ENCODE measurements at places on chromosomes 5 and 9. TPM values are rescaled to one million over a fixed set of nuclear protein-coding genes. Genes with fewer than 3 reads are reported as not detected.

CDK5RAP2 gene
- total RNA-seq = 76.1 TPM

SLF1 gene
- total RNA-seq = 34.9 TPM

DNA sequence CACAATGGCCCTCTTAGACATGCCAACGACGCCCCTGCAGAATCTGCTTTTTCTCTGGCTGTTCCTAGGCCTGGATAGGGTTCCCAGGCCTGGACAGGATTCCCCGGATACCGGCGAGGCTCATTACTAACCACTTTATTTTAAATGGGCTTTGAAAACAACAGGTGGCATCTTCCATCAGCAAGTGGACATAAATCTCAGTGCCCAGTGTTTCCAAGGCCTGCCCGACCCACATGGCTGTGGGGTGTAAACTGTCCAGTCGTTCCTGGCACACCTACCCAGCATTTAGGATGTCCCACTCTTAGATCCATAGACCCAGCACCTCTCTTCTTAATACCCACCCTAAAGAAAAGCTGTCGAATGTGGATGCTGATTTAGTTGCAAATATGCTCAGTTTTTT, 896 bp downstream of the CMBL start:
- DNase-seq = no peak

DNA sequence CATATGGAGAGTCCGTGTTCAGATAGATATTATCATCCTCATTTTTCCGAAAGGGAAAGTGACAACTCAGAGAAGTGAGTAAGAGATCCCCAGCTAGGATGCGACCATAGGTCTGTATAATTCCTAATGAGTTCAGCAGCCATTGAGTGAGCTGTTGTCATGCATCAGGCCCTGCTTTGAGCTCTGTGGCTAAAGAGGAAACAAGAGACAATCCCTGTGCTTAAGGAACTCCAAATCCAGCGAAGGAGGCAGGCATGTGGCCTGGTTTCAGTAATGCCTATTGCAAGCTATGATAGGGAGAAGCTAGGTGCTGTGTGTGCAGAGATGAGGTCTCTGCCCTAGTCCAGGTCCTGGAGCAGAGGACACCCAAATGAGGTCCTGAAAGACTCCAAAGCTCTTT, 192.8 kb downstream of the ACTL7B start:
- DNase-seq = no peak

DNA sequence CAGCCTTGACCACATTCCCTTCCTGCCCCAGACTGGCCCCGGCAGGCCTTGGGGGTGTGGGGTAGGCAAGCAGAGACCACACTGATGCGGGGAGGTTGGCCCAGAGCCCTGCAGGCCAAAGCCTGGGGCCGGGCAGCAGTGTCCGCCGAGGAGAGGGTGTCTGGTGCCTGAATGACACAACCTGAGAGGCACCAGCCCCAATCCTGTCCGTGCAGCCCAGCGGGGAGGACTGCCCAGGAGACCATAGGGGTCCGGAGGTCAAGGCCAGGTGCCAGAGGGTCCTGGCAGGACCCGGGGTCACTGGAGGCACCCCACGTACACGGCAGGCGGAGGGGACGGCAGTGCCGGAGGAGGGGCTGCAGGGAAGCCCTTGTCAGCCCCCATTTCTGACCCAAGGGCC, 5.6 kb upstream of the PTGDS start:
- DNase-seq = no peak

SPINK7 gene
- total RNA-seq = not detected

JMY gene
- total RNA-seq = 26.6 TPM

DDX41 gene
- 197 TPM for total RNA-seq

- peak; percentile 66 for DNase-seq
These were observed 414.3 kb downstream of the ANXA1 start for GRCh38 chr9:73565833-73566465.

- no peak for DNase-seq
These were observed 92.3 kb upstream of the PARP8 start for GRCh38 chr5:50574121-50574520.

- DNase-seq = no peak
These were observed 331.9 kb upstream of the RFX3 start for GRCh38 chr9:3857673-3858072.

DNA sequence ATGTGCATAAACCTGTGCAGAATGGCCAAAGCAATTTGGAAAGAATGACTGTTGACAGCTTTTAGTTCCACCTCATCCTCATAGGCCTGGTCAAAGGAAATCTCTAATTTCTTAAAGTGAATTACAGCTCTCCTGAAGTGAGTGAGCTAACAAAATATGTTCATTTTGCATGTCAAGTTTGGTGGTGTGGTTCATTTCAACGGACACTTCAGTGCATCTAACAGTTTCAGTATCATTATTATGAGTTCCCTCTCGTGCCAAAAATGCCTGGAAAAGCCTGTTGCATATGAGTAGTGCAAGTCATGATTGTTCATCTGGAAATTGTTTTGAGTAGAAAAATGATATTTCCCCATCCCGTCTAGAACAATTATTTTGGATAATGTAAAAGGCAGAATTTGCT, 53.2 kb upstream of the HMHB1 start:
- DNase-seq = no peak

GRCh38 chr5:178086266-178086665, 27.1 kb upstream of the N4BP3 start:
- DNase-seq = peak; percentile 25

GRCh38 chr9:86545090-86545489, 190.9 kb upstream of the TUT7 start:
- DNase-seq = no peak

DNA sequence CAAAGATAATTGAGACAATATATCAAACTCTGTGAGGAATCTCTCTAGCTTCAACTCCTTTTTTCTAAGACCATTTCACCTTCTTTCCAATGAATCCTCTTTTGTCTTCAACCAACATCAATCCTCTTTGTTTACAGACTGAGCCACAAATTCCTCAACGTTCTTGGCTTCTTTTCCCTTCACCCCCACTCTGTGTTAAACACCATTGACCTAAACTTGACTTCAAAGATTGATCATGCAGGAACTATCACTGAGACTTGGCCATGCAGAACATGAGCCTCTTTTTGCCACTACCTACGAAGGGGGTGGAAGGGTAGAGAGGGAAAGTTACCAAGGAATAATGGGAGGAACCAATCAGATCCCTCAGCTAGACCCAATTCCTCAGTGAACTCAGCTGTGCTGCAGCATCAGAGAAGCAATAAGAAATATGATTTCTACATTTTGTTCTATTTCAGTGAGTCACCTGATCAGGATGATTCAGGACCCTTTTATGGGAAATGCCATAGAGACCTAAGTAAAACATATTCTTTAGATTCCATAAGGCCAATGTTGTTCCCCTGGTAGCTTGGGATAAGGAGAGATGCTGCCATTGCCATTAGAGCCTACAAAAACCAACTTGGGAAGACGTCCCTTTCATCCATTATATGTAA, 187.7 kb upstream of the RGMB start:
- no peak for DNase-seq

GRCh38 chr5:138054206-138054605, 21.3 kb upstream of the FAM13B start:
- no peak for DNase-seq

DNA sequence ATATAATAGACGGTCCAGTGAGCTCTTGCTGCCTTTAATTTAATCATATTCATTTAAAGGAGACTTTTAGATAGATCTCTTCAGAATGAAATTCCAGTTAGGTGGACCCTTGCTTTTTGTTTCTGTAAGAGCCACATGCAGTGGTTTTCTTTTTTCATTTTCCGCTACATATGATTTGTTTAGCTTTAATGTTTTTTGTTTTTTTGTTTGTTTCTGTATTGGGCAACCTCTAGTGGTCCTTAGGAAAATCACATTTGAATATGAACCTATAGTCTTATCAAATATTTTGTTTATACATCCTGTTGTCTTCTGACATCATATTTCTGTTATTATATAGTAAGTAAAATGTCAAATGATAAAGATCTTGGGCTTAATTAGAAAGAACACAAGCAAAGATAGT, 150.8 kb downstream of the HACD4 start:
- DNase-seq = no peak

DNA sequence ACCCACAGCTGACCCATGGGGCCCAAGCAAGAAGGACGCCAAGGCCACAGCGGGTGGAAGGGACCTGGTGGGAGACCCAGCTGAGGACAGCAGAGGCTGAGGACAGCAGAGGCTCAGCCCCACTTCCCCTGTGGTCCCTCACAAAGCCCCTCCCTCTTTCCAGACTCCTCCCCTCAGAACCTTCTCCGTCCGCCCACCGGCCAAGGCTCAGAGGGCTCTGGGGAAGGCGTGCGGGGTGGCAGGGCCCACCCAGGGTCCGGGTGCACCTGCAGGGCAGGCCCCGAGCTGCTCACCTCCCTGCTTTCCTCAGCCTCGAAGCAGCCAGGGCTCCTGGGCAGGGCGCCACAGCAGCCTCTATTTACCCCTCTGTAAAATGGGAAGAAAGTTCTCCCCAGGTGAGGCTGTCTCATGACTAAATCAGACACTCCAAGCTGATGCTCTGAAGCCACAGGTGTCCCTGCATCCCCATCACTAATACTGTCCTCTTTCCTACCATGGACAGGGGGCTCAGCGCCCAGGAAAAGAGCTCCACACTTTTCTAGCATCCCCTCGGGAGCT, 137.9 kb upstream of the PPP1R26 start:
- no peak for DNase-seq

GRCh38 chr5:54366707-54367106, 56.3 kb upstream of the ARL15 start:
- no peak for DNase-seq

DNA sequence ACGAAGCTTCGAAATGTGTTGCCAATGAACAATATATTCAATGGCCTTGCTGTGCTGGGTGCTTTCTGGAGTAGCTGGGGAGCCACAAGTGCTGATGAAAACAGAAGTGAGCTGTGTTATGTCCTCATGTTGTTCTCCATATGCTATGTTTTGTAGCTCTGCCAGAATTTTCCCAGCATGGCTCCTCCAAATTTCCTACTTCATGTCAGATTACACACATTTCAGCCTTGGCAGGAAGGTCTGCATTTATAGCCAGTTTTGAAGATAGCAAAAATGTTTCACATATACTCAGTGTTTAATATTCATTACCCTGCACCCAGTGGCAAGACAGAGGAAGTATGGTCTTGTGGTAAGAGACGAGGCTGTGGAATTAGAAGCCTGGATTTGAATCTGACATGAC, 22.6 kb upstream of the NMUR2 start:
- DNase-seq = no peak

SNCB gene
- total RNA-seq = 0.74 TPM

DNA sequence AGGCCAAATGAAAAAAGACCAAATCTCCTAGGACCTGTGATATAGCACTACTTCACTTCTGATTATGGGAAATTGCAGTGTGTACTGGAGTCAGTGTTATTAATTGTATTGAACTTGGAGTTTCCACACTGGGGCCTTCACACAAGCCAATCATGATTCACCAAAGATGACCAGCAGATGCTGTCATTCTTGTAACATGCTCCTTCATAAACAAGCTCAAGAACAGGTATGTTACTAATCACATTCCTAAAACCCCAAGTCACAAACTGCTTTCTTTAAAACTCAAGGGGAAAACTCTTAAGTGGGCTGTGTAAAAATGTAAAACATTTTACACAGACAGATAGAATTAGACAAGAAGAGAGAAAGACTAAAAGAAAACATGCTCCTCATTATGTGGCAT, 5.6 kb downstream of the KLHL3 start:
- no peak for DNase-seq

DNA sequence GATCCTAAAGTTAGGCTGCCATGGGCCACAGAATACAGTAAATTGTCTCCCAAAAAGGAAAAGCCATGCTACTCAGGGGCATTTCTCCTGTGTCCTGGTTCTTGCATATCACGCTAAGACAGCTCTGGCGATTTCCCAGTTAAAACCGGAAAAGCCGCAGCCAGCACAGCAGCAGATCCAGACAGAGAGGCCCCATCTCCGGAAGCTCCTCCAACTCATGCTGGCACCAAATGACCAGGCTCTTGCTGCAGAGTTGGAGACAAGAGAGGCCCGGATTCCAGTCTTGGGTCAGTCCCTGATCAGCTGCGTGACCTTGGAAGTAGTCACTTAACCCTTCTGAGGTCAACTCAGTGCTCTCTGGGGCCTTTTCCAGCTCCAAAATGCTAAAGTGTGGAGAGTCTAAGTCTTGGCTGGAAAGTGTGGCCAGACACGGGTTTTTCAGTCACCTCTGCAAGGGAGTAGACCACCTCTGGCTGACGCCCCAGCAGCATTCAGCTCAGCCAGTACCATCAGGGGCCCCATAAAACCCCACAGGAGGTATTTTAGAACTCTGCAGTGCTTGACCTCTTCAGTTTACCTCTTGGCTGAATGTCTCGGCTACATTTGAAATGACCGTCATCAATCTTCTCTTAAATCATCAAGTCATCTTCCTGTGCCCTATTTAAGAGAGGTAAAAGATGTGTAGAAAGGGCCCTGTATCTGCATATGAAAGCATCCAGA, 16.2 kb downstream of the GDNF start:
- DNase-seq = no peak

DRD1 gene
- 0.06 TPM for total RNA-seq

DNA sequence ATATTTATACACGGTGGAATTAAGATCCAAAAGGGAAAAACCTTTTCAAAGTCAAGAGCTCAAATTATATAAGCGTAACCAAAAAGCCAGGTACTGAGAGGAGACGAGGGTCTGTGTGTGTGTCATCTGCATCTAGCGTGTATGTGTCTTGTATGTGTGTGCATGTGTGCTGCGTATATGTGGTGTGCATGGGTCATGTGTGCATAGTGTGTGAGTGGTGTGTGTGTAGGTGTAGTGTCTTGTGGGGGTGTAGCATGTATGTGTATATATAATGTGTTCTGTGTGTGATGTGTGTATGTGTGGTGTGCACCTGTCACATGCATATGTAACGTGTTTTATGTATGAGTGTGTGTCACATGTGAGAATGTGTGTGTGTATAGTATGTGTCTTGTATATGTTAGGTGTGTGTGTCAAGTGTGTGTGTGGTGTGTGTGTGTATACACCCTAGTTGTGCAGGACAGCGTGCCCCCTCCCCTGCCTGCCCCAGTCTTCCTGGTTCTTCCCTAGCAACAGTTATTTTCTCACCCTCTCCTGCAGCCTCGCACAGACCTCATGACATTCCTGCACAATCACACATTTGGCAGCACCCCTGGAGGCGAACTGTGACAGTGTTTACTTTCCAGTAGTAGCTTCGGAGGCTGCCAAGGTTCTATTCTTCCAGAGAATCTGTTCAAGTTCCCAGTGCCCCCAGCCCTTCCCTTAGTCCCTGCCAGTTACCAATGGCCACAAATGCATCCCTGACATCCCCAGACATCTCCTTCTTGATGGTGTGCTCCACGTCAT, 27.1 kb upstream of the TNIP1 start:
- peak; percentile 61 for DNase-seq

- no peak for DNase-seq
These were observed 4.1 kb downstream of the CCDC127 start for GRCh38 chr5:213803-214395.
